ENCODE measurements at places on chromosomes 3 and 15. TPM values are rescaled to one million over a fixed set of nuclear protein-coding genes. Genes with fewer than 3 reads are reported as not detected.

Gene CHDH
- 2.3 TPM for total RNA-seq

Gene TM6SF1
- total RNA-seq = 2.1 TPM

- DNase-seq = no peak
Observed at GRCh38 chr3:11201251-11202019, 47.1 kb downstream of the HRH1 start.

DNA sequence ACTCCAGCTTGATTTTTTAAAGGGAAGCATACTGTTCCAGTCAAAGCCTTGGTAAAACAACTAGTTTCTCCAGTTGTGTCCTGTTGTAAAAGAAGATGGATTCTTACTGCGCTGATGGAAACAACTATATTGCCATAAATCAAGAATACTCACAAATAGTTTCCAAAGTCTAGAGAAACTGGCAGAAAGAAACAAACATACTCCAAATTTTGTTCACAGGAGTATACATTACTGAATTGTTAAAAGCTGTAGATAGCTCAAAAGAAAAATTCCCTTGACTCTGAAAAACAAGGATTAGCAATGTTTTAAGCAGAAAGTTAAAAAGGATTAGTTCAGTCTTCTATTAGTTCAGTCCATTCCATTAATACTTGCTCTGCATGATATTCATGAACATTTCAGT is 27.6 kb downstream of the SORD start:
- no peak for DNase-seq

- no peak for DNase-seq
Observed at GRCh38 chr3:26536955-26537354, 85.6 kb upstream of the LRRC3B start.

All from T-cell (primary cell).